Endodermal cell (in vitro differentiated cells): ENCODE measurements at places on chromosomes 2 and 18. TPM values are rescaled to one million over a fixed set of nuclear protein-coding genes. Genes with fewer than 3 reads are reported as not detected.

Gene SLC1A4
- total RNA-seq, result 1.9 and 2.1 TPM in 2 replicates

Gene LAMA1
- total RNA-seq, result 164 to 329 TPM (median 316 TPM) in 3 replicates

Gene CFAP221
- total RNA-seq, result 7.1 and 10.0 TPM in 2 replicates

Gene CUL3
- 45.4 to 90.5 TPM (median 78.4 TPM) in 3 replicates for total RNA-seq

Gene MOGAT1
- total RNA-seq, result not detected in 2 replicates

Gene BCS1L
- 31.5 and 36.1 TPM in 2 replicates for total RNA-seq

Gene EVX2
- 0.05 TPM in 1 of 2 replicates, not detected in the other for total RNA-seq

Gene STPG4
- 0.40 to 0.42 TPM (median 0.42 TPM) in 3 replicates for total RNA-seq

Gene FAM228A
- total RNA-seq, result 0.36 to 0.53 TPM in 2 of 3 replicates, not detected in the other

Gene LYPD6B
- total RNA-seq, result 12.6 and 12.8 TPM in 2 replicates
